ENCODE measurements at places on chromosomes 4 and X. TPM values are rescaled to one million over a fixed set of nuclear protein-coding genes. Genes with fewer than 3 reads are reported as not detected.

GRCh38 chrX:110569506-110569905 is 210.9 kb downstream of the RTL9 start:
- no peaks in the 10 kb centered on the region for H3K27me3 ChIP-seq
- H3K36me3 ChIP-seq: no peaks in the 10 kb centered on the region
- no peaks in the 10 kb centered on the region for H3K4me1 ChIP-seq
- H3K27ac ChIP-seq: no peak overlapping the region
- no peak overlapping the region for H3K4me3 ChIP-seq

GRCh38 chr4:92447255-92447905 is 143.6 kb downstream of the GRID2 start:
- H3K27ac ChIP-seq: no peak overlapping the region
- H3K4me1 ChIP-seq: no peaks in the 10 kb centered on the region
- DNase-seq: no peak
- no peak overlapping the region for H3K4me3 ChIP-seq
- no peaks in the 10 kb centered on the region for H3K27me3 ChIP-seq
- H3K36me3 ChIP-seq: no peaks in the 10 kb centered on the region

DNA sequence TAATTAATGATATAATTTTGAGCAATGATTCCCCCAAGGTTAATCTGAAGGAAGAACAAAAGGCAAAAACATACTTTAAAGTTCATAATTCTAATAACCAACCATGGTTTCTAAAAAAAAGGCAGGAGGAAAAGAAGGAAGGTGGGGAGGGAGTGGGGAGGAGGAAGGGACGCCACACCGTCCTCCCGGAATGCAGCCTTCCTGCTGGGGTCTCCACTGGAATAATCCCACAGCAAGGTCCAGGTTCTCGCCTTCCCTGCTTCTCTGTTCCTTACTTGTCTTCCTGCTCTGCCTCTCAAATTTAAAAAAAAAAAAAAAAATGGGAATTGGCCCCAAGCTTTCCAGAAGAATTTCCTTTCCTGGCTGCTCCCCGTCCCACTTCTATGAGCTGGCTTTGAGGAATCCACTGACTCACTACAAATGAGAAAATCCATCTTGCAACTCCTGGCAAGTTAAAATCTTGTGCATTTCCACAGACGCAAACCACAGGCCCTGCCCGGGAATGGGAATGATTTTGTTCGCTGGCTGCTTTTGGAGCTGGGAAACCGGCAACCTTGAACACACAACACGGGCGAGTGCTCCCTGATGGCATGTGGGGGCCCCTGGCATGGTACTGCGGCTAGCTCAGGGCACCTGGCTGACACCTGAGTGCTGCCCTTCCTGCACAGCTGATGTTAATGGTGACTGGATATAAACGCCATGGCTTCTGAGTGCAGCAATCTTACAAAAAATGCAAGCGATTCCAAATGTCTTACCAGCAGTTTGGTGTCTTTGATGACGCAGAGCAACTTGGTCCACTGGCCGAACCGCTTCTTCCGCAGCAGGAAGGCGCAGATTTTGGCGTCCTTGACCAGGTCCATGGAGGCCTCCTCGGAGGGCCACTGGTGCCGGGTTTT is 97.0 kb downstream of the AFAP1 start:
- peak overlapping the region; percentile 91 for H3K27ac ChIP-seq
- H3K27me3 ChIP-seq: no peaks in the 10 kb centered on the region
- DNase-seq: peak; percentile 31
- H3K4me3 ChIP-seq: peak overlapping the region; percentile 40

DNA sequence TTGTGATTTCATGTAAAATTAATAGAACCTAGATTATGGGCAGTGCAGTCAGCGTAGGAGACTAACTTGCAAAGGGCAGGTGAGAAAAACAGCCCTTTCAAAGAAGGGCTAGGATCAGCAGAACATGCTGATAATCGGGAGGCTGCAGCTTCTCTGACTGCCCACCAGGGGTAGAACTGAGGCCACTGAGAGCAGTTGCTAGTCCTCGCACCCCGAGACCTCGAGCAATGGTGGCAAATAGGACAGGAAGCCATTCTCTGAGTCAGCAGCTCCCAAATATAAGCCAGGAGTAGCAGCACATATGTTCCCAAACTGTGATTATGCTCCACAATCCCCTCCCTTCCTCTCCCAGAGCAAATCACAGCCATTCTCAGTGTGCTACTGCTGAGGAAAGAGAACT is 186.5 kb downstream of the MSL3 start:
- no peaks in the 10 kb centered on the region for H3K27me3 ChIP-seq
- H3K4me1 ChIP-seq: no peaks in the 10 kb centered on the region
- no peak overlapping the region for H3K4me3 ChIP-seq

GRCh38 chr4:145199051-145199716 is 18.8 kb upstream of the OTUD4 start:
- H3K27me3 ChIP-seq: no peaks in the 10 kb centered on the region
- no peak for DNase-seq
- no peak overlapping the region for H3K27ac ChIP-seq
- no peak overlapping the region for H3K4me3 ChIP-seq
- H3K36me3 ChIP-seq: no peaks in the 10 kb centered on the region

- no peaks in the 10 kb centered on the region for H3K27me3 ChIP-seq
- H3K4me3 ChIP-seq: no peak overlapping the region
- no peak for DNase-seq
- no peak overlapping the region for H3K27ac ChIP-seq
- no peaks in the 10 kb centered on the region for H3K36me3 ChIP-seq
- no peaks in the 10 kb centered on the region for H3K4me1 ChIP-seq
Observed at GRCh38 chrX:139766545-139766983, 58.6 kb upstream of the MCF2 start.

DNA sequence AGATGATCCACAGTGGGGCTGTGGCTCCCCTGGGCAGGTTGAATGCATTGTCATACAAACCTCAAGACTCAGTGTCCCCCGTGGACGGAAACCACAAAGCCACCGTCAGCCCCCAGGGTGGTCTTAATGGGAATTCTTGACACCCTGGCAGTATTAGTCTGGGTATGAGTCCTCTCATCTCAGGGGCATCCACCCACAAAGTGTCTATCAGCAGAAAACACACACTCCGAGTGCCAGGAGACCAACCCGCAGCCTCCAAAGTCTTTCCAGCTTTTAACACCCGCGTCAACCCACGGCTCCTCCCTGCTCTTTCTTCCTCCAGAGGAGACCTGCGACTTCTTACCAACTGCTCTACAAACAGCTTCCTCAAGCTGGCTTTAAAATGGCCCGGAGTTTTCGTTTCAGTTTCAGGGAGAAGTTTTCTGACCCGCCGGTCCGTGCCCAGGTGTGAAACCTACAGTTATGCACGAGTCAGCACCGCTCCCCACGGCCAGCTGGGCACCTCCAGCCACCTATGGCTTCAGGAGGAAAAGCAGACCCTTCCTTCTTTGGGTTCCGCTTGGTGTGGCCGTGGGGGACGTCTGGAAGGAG is 14.4 kb upstream of the ASMTL start:
- H3K4me3 ChIP-seq: peak overlapping the region; percentile 37
- H3K27ac ChIP-seq: no peak overlapping the region
- H3K4me1 ChIP-seq: no peaks in the 10 kb centered on the region

DNA sequence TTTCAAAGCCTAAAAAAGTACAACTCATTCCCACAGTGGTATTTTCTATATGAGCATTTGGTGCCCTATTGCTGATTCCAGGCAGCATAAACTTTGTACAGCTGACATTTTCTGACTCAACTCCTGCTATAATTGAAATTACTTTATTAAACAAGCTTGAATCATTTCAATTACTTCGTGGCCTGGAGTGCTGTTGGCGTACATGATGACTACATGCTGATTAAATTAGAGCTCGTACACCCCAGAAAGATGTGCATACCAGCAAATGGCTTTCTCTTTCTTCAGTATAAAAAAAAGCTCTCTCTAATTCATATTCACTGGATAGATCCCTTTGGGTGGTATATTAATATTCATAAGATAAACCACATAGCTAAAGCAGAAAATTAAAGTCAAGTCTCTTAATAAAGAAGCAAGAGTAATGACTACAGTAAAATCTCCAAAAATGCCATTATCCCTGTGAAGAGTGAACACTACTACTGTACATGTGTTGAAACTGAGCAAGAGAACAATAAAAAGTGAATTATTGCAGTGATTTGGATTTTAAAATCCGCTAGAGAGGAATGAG is 245.0 kb upstream of the IGFBP7 start:
- no peak overlapping the region for H3K27ac ChIP-seq
- H3K36me3 ChIP-seq: no peaks in the 10 kb centered on the region
- no peaks in the 10 kb centered on the region for H3K4me1 ChIP-seq
- DNase-seq: no peak
- no peak overlapping the region for H3K4me3 ChIP-seq
- H3K27me3 ChIP-seq: no peaks in the 10 kb centered on the region

GRCh38 chr4:118085700-118086099 is 51.4 kb downstream of the NDST3 start:
- H3K27me3 ChIP-seq: no peaks in the 10 kb centered on the region
- no peak for DNase-seq
- no peaks in the 10 kb centered on the region for H3K4me1 ChIP-seq
- H3K36me3 ChIP-seq: no peaks in the 10 kb centered on the region
- no peak overlapping the region for H3K4me3 ChIP-seq
- H3K27ac ChIP-seq: no peak overlapping the region

DNA sequence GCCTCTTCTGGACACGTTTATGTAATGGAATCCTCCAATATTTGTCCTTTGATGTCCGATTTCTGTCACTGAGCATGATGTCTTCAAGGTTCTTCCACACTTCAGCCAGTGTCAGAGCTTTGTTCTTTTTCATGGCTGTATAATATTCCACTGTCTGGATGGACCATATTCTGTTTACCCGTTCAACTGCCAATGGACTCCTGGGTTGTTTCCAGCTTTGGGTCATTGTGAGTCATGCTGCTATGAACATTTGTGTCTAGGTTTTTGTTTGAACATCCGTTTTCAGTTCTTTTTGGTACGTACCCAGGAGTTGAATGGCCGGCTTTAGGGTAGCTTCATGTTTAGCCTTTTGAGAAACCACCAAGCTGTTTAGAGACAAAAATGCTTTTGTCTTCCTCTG is 93.2 kb downstream of the SHOX start:
- H3K4me3 ChIP-seq: no peak overlapping the region
- H3K27ac ChIP-seq: no peak overlapping the region
- H3K36me3 ChIP-seq: no peaks in the 10 kb centered on the region
- H3K27me3 ChIP-seq: no peaks in the 10 kb centered on the region
- no peak for DNase-seq
- no peaks in the 10 kb centered on the region for H3K4me1 ChIP-seq

GRCh38 chrX:21661316-21661715 is 3.2 kb upstream of the KLHL34 start:
- H3K27ac ChIP-seq: no peak overlapping the region
- no peak for DNase-seq
- no peak overlapping the region for H3K4me3 ChIP-seq

- no peaks in the 10 kb centered on the region for H3K27me3 ChIP-seq
- no peak for DNase-seq
- no peaks in the 10 kb centered on the region for H3K4me1 ChIP-seq
- no peak overlapping the region for H3K4me3 ChIP-seq
- no peaks in the 10 kb centered on the region for H3K36me3 ChIP-seq
Observed at GRCh38 chrX:114166601-114167000, 417.3 kb upstream of the HTR2C start.

GRCh38 chr4:140675599-140676231 is 80.5 kb downstream of the TBC1D9 start:
- no peak overlapping the region for H3K27ac ChIP-seq
- peaks cover 17% of the 10 kb centered on the region for H3K36me3 ChIP-seq
- no peaks in the 10 kb centered on the region for H3K27me3 ChIP-seq
- no peak for DNase-seq

GRCh38 chr4:3572363-3572762 is 40.1 kb upstream of the LRPAP1 start:
- H3K36me3 ChIP-seq: no peaks in the 10 kb centered on the region
- no peak overlapping the region for H3K27ac ChIP-seq
- no peaks in the 10 kb centered on the region for H3K4me1 ChIP-seq
- no peaks in the 10 kb centered on the region for H3K27me3 ChIP-seq
- H3K4me3 ChIP-seq: no peak overlapping the region

- no peaks in the 10 kb centered on the region for H3K27me3 ChIP-seq
- no peaks in the 10 kb centered on the region for H3K36me3 ChIP-seq
- peaks cover 7% of the 10 kb centered on the region for H3K4me1 ChIP-seq
- no peak overlapping the region for H3K27ac ChIP-seq
- no peak for DNase-seq
Observed at GRCh38 chr4:114595207-114595606, 3.4 kb upstream of the UGT8 start.

DNA sequence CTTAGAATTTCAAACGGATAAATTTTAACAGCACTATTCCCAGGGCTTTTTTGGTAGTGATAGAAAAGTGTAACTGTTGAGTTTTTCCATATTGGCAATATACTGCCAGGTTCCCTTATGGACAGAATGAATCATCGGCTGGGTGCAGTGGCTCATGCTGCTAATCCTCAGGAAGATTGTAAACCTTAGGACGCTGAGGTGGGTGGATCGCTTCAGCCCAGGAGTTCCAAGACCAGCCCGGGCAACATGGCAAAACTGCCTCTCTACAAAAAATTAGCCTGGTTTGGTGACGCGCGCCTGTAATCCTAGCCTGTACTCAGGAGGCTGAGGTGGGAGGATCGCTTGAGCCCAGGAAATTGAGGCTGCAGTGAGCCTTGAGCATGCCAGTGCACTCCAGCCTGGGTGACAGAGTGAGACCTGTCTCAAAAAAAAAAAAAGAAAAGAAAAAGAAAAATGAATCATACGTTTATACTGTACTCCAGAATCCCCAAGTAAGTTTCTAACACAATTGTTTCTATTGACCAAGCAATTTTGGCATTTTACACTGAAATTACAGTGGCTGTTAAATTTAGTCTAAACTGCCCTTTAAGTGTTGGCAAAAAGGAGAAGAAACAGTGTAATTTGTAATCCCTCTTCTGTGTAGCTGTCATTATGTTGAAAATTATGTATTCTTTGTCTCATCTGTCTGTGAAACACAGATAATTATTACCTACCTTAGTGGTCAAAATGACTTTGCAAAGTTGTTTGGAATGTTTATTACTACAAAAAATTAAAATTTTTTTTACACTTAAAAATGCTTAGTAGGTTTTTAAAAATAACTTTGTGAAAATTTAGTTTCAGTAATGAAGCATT is 1.8 kb downstream of the SLC30A9 start:
- peaks cover 14% of the 10 kb centered on the region for H3K4me1 ChIP-seq
- peak overlapping the region; percentile 85 for H3K4me3 ChIP-seq
- no peaks in the 10 kb centered on the region for H3K27me3 ChIP-seq
- no peak overlapping the region for H3K27ac ChIP-seq
- no peaks in the 10 kb centered on the region for H3K36me3 ChIP-seq
- no peak for DNase-seq

- peaks cover 42% of the 10 kb centered on the region for H3K4me1 ChIP-seq
- H3K27ac ChIP-seq: peak overlapping the region; percentile 87
- no peaks in the 10 kb centered on the region for H3K27me3 ChIP-seq
- H3K36me3 ChIP-seq: no peaks in the 10 kb centered on the region
- no peak for DNase-seq
Observed at GRCh38 chr4:123554801-123555232, 158.2 kb downstream of the SPRY1 start.

- H3K36me3 ChIP-seq: no peaks in the 10 kb centered on the region
- no peak overlapping the region for H3K27ac ChIP-seq
- no peaks in the 10 kb centered on the region for H3K27me3 ChIP-seq
- DNase-seq: no peak
- H3K4me1 ChIP-seq: peaks cover 3% of the 10 kb centered on the region
- H3K4me3 ChIP-seq: no peak overlapping the region
Observed at GRCh38 chr4:152363086-152363485, 172.8 kb downstream of the FBXW7 start.

- H3K36me3 ChIP-seq: no peaks in the 10 kb centered on the region
- H3K4me1 ChIP-seq: peaks cover 3% of the 10 kb centered on the region
- no peak overlapping the region for H3K4me3 ChIP-seq
- no peak for DNase-seq
- no peaks in the 10 kb centered on the region for H3K27me3 ChIP-seq
Observed at GRCh38 chr4:54027311-54027710, 37.1 kb downstream of the CHIC2 start.

CLCN4 gene
- 3.5 TPM for total RNA-seq

TASL gene
- total RNA-seq: 0.42 TPM

RRH gene
- not detected for total RNA-seq

GPR119 gene
- not detected for total RNA-seq

All from thoracic aorta (tissue), 2 donors.